ENCODE measurements at places on chromosomes 7 and 10. TPM values are rescaled to one million over a fixed set of nuclear protein-coding genes. Genes with fewer than 3 reads are reported as not detected.

IMPDH1 gene
- 16.5 TPM for total RNA-seq

HABP2 gene
- total RNA-seq, result 0.04 TPM

CALN1 gene
- 1.8 TPM for total RNA-seq

GPR141 gene
- total RNA-seq, result 0.66 TPM

PMPCB gene
- total RNA-seq, result 54.8 TPM

CYP3A7 gene
- total RNA-seq, result 0.58 TPM

IGF2BP3 gene
- 26.8 TPM for total RNA-seq

NEUROG3 gene
- not detected for total RNA-seq

All from muscle of leg (tissue), 16 donors.